ENCODE measurements at places on chromosomes 16 and 17.

GRCh38 chr17:67055041-67055443 is 10.7 kb downstream of the CACNG1 start:
- DNase-seq, result no peak

- DNase-seq, result no peak
Observed at GRCh38 chr17:51046046-51046445, 74.6 kb downstream of the SPAG9 start.

DNA sequence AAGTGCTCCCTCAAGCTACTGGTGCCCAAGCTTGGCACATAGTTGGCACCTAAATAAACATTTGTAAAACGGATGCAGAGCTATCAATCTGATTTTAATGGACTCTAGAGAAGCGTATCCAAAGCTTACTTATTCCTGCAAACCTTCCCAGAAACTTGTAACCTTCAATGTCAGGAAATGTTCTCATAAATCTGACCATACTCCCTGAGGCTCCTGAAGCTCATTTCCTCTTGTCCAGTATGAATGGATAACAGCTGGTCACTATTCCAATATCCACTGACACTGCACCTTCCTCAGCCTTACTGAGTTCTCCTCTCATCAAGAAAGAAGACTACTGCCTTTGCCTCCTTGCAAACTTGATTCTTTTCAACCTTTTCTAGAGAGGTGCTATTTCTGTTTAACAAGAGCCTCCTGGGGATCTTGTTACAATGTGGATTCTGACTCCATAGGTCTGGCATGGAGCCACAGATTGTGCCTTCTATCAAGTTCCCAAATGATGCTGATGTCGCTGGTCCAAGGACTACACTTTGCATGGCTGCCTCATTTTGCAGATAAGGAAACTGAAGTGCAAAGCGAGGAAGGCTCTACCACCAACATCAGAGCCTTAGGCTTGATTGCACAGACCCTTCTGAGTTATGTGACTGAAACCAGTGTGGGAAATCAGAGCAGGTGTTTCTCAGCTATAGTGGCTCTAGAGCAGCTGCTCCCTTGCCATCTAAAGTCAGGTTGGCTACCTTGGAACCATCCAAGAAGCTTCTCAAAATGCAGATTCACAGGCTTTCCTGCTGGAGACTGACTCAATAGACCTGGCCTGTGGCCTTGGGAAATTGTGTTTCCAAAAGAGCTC is 377.8 kb downstream of the SOX9 start:
- no peak for DNase-seq

GRCh38 chr16:2895813-2896212 is 12.8 kb downstream of the FLYWCH2 start:
- no peak for DNase-seq

- no peak for DNase-seq
Observed at GRCh38 chr16:75550211-75550662, 5.8 kb downstream of the TMEM231 start.

- no peak for DNase-seq
Observed at GRCh38 chr17:78026381-78026780, 67.9 kb downstream of the TNRC6C start.

DNA sequence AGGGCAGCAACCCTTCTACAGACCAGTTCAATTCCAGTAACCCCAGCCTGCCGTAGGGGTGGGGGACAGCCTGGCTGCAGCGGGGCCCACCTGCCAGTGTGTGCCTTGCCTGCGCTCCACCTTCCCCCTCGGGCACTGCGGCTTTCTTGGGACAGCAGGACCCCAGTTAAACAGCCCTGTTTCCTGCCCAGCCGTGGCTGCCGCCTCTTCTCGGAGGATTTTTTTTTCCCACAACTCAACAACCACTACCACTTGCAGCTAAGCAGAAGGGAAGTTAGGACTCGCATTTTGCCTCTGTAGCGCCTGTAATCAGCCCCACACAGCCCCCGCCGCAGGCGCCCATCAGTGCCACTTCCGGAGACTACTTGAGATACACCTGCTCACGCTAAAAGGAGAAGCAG is 76.1 kb downstream of the RAI1 start:
- DNase-seq, result no peak

DNA sequence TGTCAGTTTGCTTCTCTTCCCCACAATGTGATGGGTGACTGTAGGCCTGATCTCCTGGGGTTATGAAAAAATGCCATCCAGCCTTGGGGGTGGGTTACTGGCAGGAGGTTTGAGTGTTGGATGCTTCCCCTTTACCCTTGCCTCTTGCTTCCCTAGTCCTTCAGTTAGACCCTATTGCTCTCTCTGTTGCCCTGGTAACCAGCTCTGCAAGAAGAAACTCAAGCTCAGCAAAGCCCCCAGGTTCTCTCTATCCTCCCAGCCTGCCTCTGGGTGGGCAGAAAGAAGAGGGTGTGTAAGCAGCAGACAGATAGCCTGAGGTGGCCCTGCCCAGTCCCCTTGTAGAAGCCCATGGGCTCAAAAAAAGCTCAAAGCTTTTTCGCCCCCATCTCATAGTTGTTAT is 2.8 kb upstream of the RAPGEFL1 start:
- DNase-seq, result no peak

GRCh38 chr16:51510416-51510815 is 359.3 kb upstream of the SALL1 start:
- DNase-seq, result no peak

GRCh38 chr17:80949451-80950421 is 41.9 kb upstream of the CHMP6 start:
- DNase-seq, result no peak

Measured in activated naive CD4-positive, alpha-beta T cell (primary cell).